Daoy (cell line): ENCODE measurements at places on chromosomes 12 and 14. TPM values are rescaled to one million over a fixed set of nuclear protein-coding genes. Genes with fewer than 3 reads are reported as not detected.

JPH4 gene
- total RNA-seq: 0.29 TPM in 1 of 2 replicates, not detected in the other

PTGER2 gene
- 6.5 and 7.0 TPM in 2 replicates for total RNA-seq

FGF23 gene
- total RNA-seq: not detected in 2 replicates

FSCB gene
- total RNA-seq: not detected in 2 replicates

PTCSC3 gene
- total RNA-seq: not detected in 2 replicates

PAPLN gene
- total RNA-seq: 1.7 and 7.0 TPM in 2 replicates

CLEC4D gene
- not detected in 2 replicates for total RNA-seq

C12orf50 gene
- not detected in 2 replicates for total RNA-seq

SLC17A8 gene
- not detected in 2 replicates for total RNA-seq

PLD4 gene
- total RNA-seq: not detected in 2 replicates

KCNK10 gene
- 0.06 and 0.63 TPM in 2 replicates for total RNA-seq

PLCZ1 gene
- total RNA-seq: not detected in 2 replicates

FOXG1 gene
- 1.8 and 4.5 TPM in 2 replicates for total RNA-seq

OVCH1 gene
- not detected in 2 replicates for total RNA-seq

P2RX2 gene
- not detected in 2 replicates for total RNA-seq

NR4A1 gene
- total RNA-seq: 1.1 and 5.1 TPM in 2 replicates

LMO3 gene
- 0.33 and 1.1 TPM in 2 replicates for total RNA-seq

KRT79 gene
- total RNA-seq: 0.57 and 2.6 TPM in 2 replicates

RFLNA gene
- total RNA-seq: 63.9 and 65.9 TPM in 2 replicates

BLTP3B gene
- total RNA-seq: 25.8 and 26.3 TPM in 2 replicates

PACS2 gene
- total RNA-seq: 11.6 and 28.2 TPM in 2 replicates

FLVCR2 gene
- 0.11 TPM in 1 of 2 replicates, not detected in the other for total RNA-seq

COA8 gene
- 29.4 and 48.2 TPM in 2 replicates for total RNA-seq

SRGAP1 gene
- total RNA-seq: 0.91 and 1.7 TPM in 2 replicates

TAS2R42 gene
- not detected in 2 replicates for total RNA-seq

PRH2 gene
- not detected in 2 replicates for total RNA-seq

TDRD9 gene
- total RNA-seq: not detected in 2 replicates

SUOX gene
- 13.1 and 13.3 TPM in 2 replicates for total RNA-seq

CCDC38 gene
- 0.06 TPM in 1 of 2 replicates, not detected in the other for total RNA-seq

KLRF1 gene
- not detected in 2 replicates for total RNA-seq

RAB2B gene
- 15.8 and 32.9 TPM in 2 replicates for total RNA-seq

GDF3 gene
- total RNA-seq: not detected in 2 replicates
